Activated CD4-positive, alpha-beta memory T cell treated with anti-CD3 and anti-CD28 coated beads for 36 hours (primary cell): ENCODE measurements at places on chromosomes 5 and 9. TPM values are rescaled to one million over a fixed set of nuclear protein-coding genes. Genes with fewer than 3 reads are reported as not detected.

NR4A3 gene
- total RNA-seq, result 11.9 TPM

- H3K4me3 ChIP-seq, result no peak overlapping the region
- H3K27me3 ChIP-seq, result no peaks in the 10 kb centered on the region
- no peaks in the 10 kb centered on the region for H3K36me3 ChIP-seq
- H3K27ac ChIP-seq, result no peak overlapping the region
These were observed 38.1 kb downstream of the ANGPTL2 start for GRCh38 chr9:127084076-127085039.

IRX4 gene
- total RNA-seq, result not detected

GRCh38 chr9:17272536-17272935 is 137.7 kb downstream of the CNTLN start:
- no peak for DNase-seq
- no peaks in the 10 kb centered on the region for H3K4me1 ChIP-seq
- no peak overlapping the region for H3K27ac ChIP-seq
- no peaks in the 10 kb centered on the region for H3K27me3 ChIP-seq
- H3K4me3 ChIP-seq, result no peak overlapping the region
- no peaks in the 10 kb centered on the region for H3K36me3 ChIP-seq

ANXA2R gene
- 2.8 TPM for total RNA-seq
